Activated CD4-positive, alpha-beta T cell treated with anti-CD3 and anti-CD28 coated beads, Interleukin-2, amount 50 U/mL, for 16 hours (primary cell): ENCODE measurements at places on chromosomes 6 and 20.

GRCh38 chr6:121677571-121677970 lies 242.1 kb downstream of the GJA1 start:
- DNase-seq, result no peak

DNA sequence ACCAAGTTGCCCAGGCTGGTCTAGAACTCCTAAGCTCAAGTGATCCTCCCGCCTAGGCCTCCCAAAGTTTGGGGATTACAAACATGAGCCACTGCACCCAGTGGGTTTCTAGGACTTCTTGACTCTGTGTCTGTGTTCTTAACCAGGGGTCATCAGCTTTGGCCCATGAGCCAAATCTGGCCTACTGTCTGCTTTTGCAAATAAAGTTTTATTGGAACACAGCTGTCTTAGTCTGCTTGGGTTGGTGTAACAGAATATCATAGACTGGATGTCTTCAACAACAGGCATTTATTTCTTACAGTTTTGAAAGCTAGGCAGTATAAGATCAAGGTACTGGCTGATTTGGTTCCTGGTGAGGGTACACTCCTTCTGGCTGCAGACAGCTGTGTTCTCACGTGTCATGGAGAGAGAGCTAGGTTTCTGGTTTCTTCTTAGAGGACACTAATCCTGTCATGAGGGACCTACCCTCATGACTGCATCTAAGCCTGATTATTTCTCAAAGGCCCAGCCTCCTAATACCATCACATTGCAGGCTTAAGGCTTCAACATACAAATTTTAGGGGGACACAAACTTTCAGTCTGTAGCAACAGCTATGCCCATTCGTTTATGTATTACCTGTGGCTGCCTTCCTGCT lies 23.3 kb downstream of the ARFGEF2 start:
- DNase-seq, result no peak

DNA sequence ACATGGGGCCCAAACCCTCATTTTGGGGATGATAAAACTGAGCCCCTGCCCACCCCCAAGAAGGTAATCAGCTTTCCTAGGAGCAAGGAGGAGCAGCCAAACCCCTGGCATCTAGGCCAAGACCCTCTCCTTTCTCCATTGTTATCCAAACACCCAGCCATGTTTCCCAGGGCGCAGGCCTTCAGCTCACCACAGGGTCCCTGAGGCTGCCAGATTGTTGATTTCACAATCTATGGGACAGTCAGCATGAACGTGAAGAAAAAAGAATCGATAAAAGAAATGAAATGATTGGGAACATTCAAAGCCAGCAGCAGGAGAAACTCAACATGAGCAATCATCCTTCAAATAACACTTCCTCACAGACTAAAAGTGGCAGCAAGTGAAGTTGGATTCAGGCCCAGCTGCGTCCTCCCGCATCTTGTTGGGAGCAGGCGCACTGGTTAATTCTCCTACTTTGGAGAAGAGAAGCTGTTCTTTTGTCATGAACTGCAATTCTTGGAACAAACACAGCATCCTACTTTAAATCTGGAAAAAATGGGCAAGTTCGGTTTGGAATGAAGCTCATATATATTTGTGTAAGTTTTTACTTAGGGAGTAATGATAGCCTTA lies 241.8 kb upstream of the PRDM1 start:
- DNase-seq, result no peak

DNA sequence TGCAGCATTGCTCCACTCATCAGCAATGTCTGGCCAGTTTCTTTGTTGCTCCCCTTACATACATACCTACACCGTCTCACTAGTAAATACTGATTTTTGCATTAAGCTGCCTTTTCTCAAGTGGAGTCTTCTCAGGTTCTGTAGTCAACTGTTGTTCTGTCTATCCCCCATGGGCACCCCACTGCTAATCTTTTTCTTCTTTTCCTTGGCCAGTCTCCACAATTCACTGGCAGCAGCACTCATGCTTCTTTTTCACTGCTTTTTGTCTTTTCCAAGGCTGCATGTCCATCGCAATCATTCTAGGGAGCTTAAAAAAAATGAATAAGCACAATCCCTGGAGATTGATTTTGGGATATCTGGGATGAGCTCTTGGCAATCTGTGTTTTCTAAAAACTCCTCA lies 10.3 kb upstream of the ERVFRD-1 start:
- no peak for DNase-seq

GRCh38 chr20:35595901-35596300 lies 19.7 kb upstream of the SPAG4 start:
- DNase-seq, result no peak

- no peak for DNase-seq
Observed at GRCh38 chr6:165231581-165232561, 77.5 kb downstream of the C6orf118 start.

DNA sequence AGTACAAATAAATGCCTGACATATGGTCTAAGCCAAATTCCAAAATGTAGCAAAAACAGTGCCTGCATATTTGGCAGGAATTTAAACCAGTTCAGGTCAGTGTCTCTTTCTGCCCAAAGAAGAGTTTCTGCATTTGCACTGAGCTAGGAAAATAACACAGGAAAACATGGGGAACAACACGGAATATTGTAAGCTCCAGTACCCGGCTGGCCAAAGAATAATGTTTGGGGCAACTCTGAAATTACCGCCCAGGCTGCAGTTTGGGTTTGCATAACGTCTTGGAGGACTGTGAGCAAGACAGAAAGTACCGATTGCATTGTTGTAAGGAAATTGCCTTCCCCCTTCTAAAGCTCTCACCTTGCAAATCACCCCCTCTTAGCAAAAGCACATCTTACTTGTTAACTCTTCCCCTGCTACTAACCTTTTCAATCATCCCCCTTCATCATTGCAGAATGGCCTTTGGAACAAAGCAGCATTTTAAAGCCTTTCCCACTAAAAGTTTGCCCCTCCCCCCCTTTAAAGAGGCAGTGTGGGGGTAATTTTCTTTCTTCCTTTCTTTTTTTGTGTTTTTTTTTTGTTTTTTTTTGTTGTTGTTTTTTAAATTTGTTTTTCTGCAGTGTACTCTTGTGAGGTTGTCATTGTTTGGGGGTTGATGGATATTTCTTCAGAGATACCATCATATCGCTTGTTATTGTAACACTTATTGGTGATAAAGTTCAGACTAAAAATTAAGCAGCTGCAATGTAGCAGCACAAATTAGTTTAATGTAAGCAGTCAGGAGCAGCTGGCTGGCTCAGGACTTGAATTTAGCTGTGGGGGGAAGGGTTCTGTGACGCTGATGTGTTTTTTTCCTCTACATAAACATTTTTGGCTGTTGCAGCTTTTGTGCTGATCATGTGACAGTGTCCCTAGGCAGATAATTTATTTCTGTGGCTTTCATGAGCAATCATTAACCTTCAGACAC lies 100.0 kb upstream of the CITED2 start:
- peak; percentile 21 for DNase-seq

DNA sequence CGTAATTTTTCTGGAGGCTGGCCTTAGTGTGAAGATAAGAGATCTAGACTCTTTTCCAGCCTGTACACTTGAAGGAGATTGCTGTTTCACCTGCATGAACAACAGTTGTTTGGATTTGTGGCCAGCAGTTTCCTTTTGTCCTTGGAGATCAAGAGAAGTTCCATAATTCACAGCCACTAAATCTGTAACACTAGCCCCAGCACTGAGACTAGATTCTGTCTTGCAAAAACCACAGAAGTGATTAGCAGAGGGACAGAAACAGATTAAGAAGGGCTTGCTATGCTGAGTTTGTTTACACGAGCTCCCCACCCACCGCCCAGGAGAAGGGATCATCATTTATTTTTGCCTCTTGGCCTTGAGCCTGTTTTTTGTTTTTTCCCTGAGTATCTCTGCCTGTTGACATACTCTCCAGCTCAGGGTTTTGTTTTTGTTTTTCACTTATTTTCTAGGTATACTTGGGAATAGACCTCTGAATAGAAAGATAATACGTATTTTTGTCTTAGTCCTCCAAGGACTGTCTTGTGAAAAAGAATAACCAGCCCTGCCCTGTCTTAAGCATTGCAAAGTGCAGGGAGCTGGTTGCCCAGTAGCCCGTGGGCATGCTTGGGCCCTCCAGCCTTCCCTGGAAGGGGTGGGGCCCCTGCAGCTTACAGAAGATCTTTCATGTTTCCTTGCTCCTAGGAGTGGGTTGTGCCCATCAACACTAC lies 93.1 kb upstream of the SOX4 start:
- DNase-seq, result no peak

GRCh38 chr20:35192118-35192872 lies 20.4 kb downstream of the PROCR start:
- no peak for DNase-seq

DNA sequence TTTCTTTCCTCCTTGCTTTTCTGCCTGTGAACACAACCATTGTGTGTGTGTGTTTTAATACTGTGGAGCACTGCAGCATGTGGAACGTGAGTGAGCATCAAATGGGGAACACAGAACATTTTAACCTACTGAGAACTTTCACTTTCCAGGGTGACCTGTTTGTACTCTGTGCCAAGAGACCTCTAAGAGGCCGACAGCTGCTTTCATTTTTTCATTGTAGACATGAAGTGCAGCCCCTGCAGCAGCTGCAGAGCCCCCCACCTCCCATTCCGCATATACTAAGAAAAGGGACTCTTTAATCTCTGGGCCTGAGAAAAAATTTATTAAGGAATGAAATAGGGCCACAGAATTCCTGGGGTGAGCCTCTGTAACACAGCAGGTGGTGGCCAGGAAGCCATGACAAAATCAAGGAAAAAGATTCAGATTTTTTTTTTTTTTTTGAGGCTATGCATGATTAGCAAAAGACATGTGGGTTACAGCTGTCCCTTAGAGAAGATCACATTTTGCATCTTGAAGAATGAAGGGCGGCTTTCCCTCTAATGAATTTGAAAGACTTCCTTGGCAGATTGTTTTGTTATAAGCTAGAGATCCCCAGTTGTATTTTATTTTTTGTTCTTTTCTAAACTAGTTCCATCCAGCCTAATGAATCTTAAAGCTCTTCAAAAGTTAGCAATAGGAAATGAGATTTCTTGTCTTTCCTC lies 503.4 kb downstream of the CD109 start:
- no peak for DNase-seq

DNA sequence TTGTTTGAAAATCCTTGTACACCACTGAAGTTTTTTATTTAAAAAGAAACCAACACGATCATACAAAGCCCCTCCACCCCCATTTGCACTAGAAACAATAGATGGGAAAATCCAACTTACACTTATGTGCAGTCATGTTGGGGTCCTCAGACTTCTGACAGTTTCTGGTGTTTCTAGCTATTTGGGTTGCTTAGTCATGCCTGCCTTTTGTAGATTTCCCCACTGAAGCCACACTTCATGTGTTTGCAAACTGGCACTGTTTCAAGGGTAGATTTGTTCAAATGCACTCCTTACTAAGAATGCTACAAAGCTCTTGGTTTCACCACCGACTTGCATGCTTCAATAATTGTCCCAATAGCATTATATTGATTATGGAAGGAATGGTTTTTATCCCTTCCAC lies 1.5 kb downstream of the SH3BGRL2 start:
- DNase-seq, result no peak

DNA sequence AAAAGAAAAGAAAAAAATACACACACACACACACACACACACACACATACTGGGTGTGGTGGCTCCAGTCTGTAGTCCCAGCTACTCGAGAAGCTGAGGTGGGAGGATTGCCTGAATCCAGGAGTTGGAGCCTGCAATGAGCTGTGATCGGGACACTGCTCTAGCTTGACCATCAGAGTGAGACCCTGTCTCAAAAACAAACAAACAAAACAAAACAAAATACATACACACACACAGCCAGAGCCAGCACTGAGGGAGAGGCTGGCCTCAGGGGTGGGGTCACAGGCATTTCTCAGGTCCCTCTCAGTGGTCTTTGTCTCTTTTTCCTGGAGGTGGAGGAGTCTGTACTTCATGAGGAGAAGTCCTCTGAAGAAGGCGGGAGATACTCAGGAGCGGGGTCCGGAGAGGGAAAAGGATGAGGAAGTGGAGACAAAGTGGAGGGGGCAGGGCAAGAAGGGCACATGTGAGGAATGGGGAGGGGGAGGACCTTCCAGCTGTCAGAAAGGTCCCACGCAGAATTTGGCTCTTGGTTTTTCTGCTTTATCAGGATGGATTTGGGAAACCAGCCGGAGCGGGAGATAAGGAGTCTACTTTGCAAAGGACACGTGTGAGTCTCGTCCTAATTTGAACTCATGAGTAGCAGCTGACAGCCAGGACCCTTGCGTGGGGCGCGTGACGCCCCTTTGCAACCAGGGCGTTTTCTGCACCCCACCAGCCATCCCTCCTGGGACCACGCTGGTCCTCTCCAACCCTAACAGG lies 7.7 kb upstream of the MICB start:
- DNase-seq, result no peak

DNA sequence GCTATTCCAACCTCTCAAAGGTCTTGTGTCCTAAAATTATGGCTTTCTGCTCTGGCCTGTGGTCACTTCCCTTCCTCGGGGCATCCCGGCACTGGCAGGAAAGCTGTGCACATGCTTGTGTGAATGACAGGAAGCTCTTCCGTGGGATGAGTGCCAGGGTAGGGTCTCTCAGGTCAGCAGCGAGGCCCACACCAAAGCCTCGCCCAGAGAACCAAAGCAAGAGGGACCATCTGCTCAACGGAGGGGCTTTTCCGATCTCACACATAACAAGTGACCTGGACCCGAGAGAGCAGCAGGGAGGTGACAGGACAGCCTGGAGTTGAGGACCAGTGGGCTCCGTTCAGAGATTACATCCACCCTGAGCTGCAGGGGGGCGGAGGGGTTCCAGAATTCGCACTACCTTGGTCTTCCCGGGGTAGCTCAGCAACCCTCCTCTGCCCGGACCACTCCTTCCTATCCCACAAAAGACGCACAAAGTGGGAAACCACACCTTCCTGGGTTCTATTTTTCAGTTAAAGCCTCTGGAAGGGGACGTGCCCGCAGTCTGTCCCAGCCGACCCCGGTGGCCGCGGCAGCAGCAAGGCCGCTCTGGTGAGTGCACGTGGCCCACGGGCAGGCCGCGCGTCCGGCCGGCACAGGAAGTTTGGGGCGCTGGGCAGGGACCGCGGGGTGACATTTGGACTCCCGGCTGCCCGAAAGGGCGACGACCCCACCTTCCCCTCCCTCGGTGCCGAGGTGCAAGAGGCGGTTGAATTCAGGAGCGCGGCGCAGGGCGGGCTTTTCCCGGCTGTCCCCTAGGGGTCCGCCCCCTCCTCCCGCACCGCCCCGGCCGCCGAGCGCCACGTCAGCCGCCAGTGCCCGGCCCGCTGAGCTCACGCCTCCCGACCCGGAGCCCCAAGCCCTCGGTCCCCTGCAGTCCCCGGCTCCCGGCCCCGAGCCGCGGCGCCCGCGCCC lies 988 bp downstream of the TXNDC5 start:
- DNase-seq, result peak; percentile 56

GRCh38 chr6:25127076-25127837 lies 151.9 kb upstream of the CARMIL1 start:
- no peak for DNase-seq
